Activated T-helper 1 cell treated with anti-CD3 and anti-CD28 coated beads, Interleukin-12 subunit alpha, Interleukin-12 subunit beta, Interleukin-2, Interleukin-4 antibody, amounts not matched to agents 30 ng/mL and 10 ng/mL and 1 ng/mL, durations not matched to agents 14 hours and 24 hours and 36 hours (primary cell): ENCODE measurements at places on chromosomes 16 and 17.

GRCh38 chr17:7988750-7989178 is 13.7 kb upstream of the GUCY2D start:
- DNase-seq = peak; percentile 57

DNA sequence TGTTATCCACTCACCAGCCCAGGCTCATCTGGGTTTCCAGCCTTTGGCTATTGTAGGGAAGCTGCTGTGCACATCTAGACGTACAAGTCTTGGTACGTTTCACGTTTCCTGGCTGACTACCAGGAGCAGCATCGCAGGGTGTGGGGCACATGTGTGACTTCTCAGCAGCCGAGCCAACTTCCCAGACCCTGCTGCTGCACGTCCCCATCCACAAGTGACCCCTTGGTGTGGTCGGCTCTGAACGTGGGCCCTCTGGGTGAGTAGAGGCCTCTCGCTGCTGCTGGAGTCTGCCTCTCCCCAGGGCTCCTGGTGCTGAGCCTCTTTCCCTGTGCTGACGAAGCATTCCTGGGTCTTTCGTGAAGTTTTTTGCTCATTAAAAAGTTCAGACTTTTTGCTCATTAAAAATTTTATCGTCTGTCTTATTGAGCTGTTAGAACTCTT is 70.2 kb upstream of the ZNF750 start:
- no peak for DNase-seq

DNA sequence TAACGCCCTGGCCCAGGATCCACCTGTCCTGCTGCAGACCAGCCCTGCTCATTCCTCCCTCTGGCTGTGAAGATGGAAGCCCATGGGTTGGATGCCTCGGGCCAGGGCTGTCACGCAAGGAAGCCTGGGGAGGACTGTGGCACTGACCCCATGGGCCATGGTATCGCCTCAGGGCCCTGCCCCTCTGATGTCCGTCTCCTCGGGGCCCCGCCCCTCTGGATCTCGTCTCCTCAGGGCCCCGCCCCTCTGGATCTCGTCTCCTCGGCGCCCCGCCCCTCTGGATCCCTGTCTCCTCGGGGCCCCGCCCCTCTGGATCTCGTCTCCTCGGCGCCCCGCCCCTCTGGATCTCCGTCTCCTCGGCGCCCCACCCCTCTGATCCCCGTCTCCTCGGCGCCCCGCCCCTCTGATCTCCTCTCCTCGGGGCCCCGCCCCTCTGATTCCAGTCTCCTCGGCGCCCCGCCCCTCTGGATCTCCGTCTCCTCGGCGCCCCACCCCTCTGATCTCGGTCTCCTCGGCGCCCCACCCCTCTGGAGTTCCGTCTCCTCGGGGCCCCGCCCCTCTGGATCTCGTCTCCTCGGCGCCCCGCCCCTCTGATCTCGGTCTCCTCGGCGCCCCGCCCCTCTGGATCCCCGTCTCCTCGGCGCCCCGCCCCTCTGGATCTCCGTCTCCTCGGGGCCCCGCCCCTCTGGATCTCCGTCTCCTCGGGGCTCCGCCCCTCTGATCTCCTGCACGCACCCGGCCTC is 24.0 kb downstream of the METRNL start:
- DNase-seq = no peak

- DNase-seq = peak; percentile 46
Observed at GRCh38 chr16:89422905-89423630, 67.3 kb downstream of the ANKRD11 start.

DNA sequence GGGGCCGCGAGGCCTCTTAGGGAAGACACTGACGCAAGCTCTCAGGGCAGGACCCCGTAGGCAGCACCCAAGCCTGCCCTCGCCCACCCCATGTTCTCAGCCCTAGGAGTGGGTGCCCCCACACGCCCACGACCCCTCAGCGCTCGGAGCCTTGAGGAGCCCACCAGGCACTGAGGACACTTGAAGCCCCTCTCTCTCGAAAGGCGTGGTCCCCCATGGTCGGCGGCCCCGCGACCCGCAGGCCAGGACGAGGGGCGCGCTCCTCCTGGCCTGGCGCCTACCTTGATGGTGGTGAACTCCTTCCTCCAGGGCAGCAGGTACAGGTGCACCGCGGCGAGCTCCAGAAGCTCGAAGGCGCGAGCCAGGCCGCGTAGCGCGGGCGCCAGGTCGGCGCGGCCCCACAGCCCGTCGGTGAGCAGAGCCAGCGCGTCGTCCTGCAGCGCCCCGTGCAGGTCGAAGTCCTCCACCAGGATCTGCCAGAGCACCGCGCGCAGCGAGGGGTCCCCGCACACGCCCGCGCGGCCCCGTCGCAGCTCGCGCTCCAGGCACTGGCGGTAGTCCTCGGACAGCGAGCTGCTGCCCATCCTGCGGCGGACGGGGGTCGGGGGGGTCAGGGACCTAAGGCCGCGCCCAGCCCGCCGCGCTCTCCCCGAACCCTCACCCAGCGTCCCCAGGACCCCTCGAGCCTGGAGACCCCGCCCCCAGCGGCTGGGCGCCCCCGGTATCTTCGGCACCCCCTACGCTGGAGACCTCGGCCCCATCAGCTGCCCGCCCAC is 668 bp downstream of the SPATA2L start:
- peak; percentile 45 for DNase-seq

GRCh38 chr17:34665150-34665806 is 85.9 kb downstream of the TMEM132E start:
- DNase-seq = no peak

- no peak for DNase-seq
Observed at GRCh38 chr16:79707876-79708275, 107.3 kb upstream of the MAF start.

DNA sequence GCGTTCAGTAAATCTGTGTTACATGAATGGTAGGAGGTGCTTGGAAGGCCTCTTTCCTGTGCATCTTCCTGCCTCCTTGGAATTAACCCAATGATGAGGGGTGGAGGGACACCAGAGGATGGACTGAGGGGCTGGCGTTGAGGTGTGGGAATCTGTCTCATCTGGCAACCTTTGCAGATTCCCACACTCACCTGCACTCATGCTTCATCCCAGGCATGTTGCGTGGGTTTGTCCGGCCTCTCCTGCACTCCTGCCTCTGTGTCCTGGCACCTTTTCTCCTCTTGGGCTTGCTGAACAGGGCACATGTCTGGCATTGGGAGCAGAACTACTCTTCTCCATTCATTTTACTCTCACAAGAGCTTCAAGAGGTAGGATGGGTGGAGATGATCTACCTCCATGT is 3.1 kb upstream of the IGFBP4 start:
- no peak for DNase-seq

DNA sequence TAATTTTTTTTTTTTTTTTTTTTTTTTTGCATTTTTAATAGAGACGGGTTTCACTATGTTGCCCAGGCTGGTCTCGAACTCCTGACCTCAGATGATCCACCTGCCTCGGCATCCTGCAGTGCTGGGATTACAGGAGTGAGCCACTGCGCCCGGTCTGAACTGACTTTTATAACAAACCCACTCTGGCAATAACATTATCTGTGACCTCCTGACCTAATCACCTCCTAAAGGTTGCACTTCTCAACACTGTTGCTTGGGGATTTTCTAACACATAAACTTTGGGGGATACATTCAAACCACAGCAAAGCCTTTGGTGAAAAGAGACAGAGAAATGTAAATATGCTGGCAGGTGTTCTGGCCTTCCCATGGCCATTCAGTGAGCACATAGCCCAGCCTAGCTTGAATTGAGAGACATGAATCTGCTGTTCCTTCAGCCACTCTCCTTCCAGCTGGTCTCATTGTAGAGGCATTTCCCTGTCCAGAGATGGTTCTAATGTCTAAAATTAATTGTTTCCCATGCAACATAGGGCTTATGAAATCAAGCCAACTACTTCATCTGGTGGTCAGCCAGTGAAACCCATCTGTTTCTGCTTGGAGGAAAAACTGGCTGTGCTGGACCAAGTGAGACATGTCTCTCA is 28.3 kb downstream of the LYRM1 start:
- DNase-seq = no peak

GRCh38 chr16:67441907-67442306 is 11.0 kb downstream of the HSD11B2 start:
- no peak for DNase-seq

- DNase-seq = no peak
Observed at GRCh38 chr16:29198231-29198630, 208.3 kb downstream of the NPIPB11 start.

DNA sequence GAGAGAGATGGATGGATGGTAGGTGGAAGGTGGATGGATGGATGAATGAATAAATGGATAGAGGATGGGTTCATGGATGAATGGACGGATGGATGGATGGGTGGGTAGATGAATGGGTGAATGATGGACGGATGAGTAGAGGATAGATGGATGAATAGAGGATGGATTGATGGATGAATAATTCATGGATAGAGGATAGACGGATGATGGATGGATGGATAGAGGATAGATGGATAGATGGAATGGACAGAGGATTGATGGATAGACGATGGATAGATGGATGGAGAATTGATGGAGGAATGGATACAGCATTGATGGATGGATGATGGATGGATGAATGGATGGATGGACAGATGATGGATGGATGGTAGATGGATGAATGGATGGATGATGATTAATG is 91.7 kb downstream of the MYH11 start:
- no peak for DNase-seq

DNA sequence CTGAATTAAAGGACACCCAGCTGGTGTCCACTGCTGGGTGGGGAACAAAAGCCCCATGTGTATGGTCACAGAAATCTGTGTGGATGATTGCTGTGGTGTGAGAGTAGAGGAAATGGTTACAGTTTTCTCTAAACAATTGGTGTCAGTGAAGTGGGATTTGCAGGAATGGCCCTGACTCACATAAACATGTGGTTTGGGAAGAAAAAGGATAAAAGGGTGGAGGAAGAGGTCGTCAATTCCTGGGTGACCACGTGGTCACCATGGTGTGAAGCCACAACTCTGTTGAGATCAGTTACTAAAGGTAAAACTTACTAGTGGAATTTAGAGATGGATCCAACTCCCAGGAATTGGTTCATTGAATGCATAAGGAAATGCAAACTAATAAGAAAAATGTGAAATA is 3.6 kb upstream of the TUBG2 start:
- DNase-seq = no peak

DNA sequence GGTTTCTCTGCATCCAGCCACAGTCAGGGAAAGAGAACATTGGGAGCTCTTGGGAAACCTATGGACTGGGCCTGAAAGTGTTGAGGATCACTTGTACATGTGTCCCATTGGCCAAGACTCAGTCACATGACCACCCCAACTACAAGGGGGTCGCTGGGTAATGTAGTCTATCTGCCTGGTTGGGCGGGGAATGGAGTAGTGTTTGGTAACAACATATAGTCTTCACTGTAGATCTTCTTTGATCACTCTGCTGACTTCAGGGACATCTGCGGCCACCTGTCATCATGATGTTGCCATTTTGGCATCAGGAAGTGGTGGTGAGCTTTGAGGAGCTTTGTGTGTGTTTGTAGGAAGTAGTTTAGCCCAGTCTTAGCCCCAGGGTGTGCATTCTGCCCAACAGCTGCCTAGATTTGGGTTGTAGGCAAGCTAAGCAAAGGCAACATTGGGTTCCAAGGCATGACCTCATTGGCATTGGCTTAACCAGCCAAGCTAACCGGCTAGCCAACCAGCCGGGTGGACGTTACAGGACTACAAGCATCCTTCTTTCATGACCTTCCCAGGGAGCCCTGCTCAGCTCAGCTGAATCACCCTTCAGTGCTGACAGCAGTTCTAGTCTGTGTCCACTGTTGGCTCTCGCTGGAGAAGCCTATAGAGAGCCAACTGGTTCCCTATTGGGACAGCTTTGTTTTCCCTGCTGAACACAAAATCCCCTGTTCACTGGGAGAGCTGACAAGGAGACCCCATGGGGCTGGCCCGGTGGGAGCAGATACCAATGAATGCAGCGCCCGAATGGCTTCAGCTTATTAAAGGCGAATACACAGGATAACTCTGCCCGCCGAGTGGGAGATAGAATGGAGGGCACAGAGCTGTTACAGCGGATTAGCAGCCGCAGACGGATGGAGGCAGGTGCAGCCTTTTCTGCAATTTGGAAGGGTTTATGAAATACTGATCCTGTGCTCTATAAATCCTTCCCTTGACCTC is 178.6 kb downstream of the NTN1 start:
- no peak for DNase-seq

DNA sequence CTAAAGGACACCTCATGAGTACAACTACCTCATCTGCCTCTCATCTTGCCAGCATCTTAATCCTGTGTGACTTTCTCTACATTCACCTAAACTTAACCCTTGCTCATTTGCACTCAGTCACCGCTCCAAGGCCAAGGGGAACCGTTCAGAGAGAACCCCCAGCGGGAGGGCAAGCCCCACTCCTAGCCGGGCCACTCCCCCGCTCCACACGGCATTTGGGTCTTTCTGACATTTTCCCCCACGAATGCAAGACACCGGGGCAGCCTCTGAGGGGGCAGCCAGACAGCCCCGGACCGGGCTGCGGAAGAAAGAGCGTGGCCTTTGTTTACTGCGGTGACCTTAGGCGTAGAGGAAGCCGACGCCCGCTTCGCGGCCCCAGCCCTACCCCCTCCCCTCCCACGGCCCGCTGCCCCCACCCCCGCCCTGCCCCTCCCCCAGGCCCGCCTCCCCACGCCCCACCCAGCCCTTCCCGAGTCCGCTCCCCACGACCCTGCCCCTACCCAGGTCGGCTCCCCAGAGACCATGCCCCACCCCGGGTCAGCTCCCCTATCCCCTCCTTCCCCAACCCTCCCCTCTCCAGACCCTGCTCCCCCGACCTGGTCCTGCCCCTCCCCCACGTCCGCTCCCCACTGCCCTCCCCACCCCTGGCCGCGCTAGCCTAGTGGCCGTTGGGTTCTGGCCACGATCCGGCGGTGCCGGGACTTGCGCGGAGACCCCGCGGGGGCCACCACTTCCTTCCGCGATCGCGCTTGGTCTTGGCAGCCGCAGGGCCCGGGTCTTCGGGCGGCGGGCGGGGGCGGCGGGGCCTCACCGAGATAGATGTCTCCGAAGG is 789 bp downstream of the CSNK1D start:
- peak; percentile 44 for DNase-seq

GRCh38 chr17:66564992-66565465 is 262.6 kb downstream of the PRKCA start:
- no peak for DNase-seq
